H9 (cell line): ENCODE measurements at places on chromosomes 11 and 22. TPM values are rescaled to one million over a fixed set of nuclear protein-coding genes. Genes with fewer than 3 reads are reported as not detected.

Gene CYP2R1
- total RNA-seq = 8.8 and 10.3 TPM in 2 replicates

Gene TMEM45B
- total RNA-seq = 0.35 and 0.70 TPM in 2 replicates

DNA sequence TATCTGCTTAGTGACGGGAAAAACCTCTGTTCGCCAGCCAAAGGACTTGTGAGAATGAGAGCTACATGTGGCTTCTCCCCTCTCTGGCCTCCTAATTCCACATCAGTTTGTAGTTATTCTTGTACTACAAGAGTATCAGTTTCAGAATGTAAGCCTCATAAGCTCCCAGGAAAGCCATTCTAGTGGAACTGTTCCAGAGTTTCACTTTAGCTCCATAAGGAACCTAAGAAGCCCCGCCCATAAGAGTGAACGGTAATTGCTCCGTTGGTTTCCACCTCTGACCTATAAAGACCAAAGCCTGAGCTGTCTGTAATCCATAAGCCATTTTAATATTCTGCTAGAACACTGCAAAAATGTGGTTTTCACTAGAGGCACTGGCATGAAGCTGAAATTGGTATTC is 53.0 kb downstream of the SIK3 start:
- no peak overlapping the region for H3K27ac ChIP-seq
- H3K36me3 ChIP-seq = no peaks in the 10 kb centered on the region
- DNase-seq = no peak
- no peaks in the 10 kb centered on the region for H3K4me1 ChIP-seq
- no peak overlapping the region for H3K4me3 ChIP-seq
- no peaks in the 10 kb centered on the region for H3K27me3 ChIP-seq

GRCh38 chr11:121344824-121345223 is 52.3 kb downstream of the SC5D start:
- H3K4me3 ChIP-seq = no peak overlapping the region
- H3K27me3 ChIP-seq = no peaks in the 10 kb centered on the region
- no peak for DNase-seq
- no peak overlapping the region for H3K27ac ChIP-seq
- H3K4me1 ChIP-seq = no peaks in the 10 kb centered on the region
